ENCODE measurements at places on chromosomes 2 and 18.
A peak's percentile ranks its signal among the peaks of the same experiment; 100 is the strongest.

GRCh38 chr2:235095569-235095968 lies 143.8 kb downstream of the SH3BP4 start:
- DNase-seq = no peak

DNA sequence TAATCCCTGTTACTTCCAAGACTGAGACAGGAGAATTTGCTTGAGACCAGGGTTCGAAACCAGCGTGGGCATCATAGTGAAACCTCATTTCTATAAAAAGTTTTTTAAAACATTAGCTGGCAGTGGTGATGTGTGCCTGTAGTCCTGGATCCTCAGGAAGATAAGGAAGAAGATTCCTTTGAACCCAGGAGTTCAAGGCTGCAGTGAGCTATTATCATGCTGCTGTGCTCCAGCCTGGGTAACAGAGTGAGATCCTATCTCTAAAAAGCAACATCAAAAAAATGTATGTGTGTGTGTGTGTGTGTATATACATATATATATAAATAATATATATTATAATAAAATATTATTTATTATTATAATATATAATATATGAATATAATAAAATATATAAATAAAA lies 1417.6 kb upstream of the CDH2 start:
- DNase-seq = no peak

DNA sequence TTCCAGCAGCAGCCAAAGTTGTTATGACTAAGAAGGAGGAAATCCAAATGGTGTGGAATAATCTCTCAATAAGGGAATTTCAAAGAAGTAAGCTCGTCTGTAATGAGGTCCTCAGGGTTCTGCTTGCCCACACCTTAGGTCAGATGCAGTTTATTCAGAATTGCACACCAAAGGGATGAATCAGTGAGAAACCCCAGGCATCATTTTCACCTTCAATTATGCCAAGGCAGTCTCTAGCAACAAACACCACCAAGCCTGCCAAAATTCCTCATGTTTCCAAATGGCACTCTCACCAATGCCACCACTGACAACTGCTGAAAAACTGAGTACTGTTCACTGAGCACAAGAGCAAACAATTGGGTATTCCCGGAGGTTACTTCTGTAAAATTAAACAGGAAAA lies 43.6 kb downstream of the KCNG3 start:
- no peak for DNase-seq

DNA sequence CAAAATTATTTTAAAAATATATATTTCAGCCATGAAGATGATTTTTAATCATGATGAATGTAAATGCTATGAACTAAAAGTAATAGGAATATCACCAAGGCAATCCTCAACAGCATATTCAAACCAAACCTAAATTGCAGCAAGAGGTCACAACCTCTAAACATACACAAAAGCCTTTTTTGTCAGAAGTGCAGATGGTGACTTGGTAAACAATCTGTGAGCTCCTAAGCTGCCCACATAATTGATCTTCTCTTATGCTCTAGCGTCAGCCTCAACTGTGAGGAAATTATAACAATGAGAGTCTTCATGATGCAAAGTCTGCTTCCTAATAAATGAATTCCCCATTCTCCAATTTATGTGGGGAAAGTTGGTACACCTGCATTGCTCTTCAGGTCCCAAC lies 113.2 kb downstream of the TSN start:
- DNase-seq = no peak

DNA sequence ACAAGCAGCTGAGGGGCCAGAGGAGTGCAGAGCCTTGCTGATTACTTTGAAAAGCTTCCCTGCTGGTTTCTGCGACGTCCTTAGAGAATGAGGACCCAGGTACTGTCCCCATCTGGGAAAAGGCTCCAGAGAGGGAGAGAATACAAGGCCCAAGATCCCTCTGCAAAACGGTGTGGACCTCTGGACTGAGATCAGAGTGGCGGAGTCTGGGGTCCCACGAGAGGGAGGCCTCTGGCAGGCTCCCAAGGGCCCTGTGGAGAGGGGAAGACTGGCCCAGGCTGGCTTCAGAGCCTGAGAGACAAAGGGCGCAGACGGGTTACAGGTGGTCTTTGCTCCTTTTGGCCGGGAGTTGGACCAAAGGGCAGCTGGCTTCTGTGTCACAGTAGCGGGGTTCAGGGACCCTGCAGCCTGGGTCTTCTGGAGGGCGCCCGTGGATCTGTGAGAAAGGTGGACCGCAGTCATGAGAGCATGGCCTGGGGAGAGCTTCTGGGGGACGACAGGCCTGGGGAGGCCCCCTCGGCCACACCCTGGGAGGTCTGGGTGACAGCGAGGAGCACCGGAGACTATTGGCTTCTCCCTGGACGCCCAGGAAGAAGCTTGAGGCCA lies 805 bp downstream of the SNORC start:
- peak; percentile 4 for DNase-seq

DNA sequence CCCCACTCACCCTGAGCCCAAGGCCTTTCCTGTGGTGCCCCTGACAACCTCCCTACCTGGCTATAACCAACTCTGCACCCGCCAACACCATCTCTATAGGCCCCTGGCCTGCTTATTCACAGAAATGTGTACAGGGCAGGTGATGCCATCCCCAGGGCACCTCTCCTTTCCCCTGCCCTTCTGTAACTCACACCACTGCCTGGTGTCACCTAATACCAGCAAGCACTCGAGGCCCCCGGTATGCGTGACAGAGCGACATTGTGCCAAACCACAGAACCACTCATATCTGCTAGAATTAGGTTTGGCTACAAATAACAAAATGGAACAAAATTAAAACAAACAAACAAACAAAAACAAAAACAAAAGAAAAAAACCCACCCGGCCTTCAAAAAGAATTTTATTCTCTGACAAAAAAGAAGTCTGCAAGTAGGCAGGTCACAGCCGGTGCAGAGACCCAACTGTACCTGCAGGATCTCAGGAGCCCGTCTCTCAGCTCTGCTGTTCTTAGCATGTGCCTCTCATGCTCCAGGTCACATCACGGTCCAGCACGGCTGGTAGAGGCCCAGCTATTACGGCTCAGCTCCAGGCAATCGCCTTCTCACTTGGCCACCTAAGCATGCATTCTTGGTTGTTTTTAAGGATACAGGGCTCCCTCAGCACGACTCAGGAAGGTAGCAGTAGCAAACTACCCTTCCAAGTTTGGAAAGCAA lies 51.4 kb downstream of the FAM178B start:
- no peak for DNase-seq

DNA sequence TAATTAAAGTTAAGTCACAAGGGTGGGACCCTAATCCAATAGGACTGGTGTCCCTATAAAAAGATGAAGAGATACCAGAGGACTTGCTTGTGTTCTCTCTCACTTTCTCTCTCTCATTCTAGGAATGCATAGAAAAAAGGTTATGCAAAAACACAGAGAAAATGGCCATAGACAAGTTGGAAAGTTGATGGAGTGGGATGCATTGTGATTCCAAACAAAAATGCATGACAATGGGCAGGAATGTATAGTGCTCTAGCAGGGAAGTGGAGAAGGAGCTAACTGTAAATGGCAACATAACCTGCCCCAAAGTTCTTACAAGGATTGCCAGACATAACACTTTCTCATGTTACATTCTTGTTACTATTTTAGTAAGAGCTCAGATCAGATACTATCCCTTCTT lies 301.6 kb upstream of the LRATD1 start:
- DNase-seq = no peak

- DNase-seq = no peak
Observed at GRCh38 chr2:109232909-109233308, 103.9 kb downstream of the SH3RF3 start.

DNA sequence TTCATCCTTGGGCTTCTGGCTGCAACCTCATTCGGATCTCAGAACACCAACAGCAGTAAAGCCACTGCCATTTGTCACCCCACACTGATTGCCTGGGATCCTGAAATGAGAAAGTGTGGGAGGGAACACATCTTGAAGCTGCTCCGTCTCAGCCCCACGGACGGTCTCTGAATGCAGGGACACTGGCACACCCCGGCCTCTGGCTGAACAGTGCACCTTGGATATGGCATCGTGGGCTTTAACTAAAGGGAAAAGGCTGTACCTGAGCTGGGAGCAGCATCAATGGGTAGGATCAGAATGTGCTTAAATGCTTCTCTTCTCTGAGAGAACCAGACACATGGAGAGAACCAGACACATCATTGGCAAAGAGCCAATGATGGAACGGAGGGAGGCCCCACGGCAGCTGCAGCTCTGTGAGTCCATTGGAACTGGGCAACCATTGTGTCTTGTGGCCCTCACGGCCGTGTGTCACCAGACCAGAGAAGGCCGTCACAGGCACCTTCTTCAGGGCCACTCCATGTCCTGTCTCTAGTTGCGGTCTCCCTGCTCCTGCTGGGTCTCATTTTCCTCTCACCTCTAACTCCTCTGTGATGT lies 193.4 kb upstream of the MYT1L start:
- no peak for DNase-seq

DNA sequence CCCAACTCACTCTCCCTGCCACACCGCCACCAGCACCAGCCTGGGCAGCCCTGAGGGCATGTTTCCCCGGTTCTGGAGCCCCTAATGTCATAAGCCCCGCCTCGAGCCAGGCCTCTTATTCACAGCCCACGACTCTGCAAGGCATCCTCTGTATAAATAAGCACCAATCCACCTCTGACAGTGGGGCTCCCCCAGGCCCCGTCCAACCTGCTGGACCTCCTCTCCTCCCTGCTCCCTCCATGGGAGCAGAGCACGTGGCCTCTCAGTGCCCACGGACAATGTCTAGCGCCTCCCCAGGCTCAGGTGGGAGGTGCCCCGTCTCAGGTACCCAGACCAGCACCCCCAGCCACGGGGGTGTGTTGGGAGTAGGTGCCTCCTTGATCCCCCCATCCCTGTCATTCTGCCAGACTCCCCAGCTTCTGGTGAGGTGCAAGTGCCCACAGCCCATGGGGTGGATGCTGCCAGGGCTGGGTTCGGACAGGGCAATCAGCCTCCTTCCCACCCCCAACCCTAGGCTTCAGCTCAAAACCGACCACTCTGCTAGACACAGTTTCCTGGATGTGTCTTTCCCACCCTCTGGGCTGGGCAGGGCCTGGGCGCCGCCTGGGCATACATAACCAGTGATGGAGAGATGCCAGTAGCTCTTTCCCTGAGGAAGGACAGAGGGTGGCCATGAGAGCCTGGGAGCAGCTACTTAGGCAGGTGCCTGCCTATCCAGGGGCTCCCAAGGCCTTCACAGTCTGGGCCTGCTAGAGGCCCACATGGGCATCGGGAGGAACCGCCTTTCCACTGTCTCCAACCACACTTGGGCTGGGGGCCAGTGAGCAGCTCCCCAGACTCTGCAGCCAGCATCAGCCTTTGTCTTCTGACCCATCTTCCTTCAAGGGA lies 1.6 kb upstream of the ADRA2B start:
- no peak for DNase-seq

GRCh38 chr18:26710470-26711096 lies 154.9 kb downstream of the AQP4 start:
- DNase-seq = no peak

GRCh38 chr18:80108121-80108536 lies 933 bp upstream of the ADNP2 start:
- DNase-seq = peak; percentile 50

DNA sequence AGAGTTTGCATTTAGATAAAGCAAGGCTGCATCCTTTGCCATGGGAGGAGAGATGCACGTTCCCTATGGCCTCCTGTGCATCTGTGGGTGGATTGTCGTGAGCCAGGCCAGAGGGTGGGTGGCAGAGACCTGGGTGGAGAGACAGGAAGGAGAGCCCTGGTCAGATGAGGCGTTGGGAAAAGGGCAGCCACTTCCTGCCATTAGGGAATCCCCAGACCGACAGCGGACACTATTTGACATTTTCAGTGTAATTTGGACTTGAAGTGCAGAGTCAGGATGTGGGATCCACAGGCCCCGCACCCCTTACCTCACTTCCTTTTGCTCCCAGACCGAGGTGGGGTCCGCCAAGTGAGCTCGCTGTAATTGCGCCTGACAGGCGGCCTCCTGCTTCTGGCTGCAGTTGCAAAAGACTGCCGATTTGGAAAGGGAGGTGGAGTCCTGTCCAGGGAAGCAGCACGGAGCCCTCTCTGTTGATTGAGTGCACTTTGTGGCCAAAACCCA lies 150.0 kb downstream of the DYSF start:
- DNase-seq = no peak

DNA sequence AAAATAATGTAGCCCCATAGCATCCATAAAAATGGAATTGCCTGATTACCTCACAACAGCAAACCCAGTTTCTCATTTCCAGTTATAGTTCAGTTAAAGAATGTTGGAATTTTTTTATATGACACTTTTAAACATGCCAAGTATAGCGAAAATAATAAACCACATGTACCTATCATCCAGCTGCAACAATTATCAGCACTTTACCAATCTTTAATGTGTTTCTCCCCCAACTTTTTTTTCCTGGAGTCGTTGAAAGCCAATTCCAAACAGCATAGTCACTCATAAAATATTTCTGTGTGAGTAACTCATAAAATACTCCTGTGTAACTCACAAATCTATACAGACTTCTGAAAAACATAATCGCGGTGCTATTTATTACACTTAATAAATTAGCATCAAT lies 38.1 kb downstream of the SMAD4 start:
- no peak for DNase-seq

DNA sequence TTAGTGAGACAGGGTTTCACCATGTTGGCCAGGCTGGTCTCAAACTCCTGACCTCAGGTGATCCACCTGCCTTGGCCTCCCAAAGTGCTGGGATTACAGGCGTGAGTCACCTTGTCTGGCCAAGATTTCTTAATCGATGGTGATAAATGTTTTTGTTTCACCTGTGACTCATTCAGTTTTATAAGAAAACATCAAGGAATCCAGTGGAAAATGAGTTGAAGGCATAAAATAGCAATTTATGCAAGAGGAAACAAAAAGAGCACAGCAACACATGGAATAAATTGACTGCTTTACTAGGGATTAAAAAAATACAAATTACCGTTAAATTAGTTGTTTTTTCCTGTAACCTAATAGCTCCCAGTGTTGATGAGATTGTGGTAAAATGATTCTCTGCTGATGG lies 80.2 kb downstream of the CDK15 start:
- no peak for DNase-seq

DNA sequence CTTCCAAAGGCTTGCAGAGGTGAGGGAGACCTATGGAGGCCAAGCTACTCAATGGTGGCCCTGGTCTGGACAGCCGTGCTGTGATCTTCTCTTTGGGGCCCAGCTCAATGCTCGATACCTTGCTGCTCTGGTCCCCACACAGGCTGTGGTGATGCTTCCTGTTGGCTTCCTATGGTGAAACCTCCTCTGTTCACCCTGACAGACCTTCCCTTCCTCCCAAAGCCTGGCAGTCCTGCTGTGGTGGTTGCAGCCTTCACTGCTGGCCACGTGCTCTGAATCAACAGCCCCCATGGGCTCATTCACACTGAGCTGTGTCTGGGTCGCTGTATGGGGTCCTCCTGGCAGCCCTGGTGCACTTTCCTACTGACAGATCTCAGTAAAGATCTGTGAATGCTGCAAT lies 31.0 kb upstream of the GALR1 start:
- no peak for DNase-seq

GRCh38 chr18:53682796-53683195 lies 541.7 kb downstream of the MBD2 start:
- DNase-seq = no peak
